ENCODE measurements at places on chromosomes 4 and X.

- no peak overlapping the region for H3K4me3 ChIP-seq
- H3K36me3 ChIP-seq = no peaks in the 10 kb centered on the region
- H3K4me1 ChIP-seq = no peaks in the 10 kb centered on the region
- no peaks in the 10 kb centered on the region for H3K27me3 ChIP-seq
- no peak overlapping the region for H3K27ac ChIP-seq
These were observed 623.4 kb downstream of the SPRY1 start for GRCh38 chr4:124019749-124020549.

DNA sequence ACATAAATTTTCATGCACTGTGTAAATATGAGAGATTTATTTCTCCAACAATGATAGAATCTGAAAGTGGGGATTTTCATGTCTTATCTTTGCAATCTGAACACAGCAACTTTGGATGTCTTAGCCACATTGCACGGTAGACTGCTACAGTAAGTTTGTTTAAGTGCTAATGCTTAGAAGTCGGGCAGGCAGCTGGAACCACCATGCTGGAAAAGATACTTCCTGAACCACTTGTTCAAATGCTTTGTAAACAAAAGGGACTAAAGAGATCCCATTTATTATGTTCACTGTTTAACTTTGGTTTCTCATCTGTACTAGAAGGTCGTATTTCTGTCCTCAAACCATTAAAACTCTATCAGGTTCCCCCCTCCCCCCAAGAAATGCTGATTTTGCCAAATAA lies 555.9 kb upstream of the DIPK2B start:
- H3K36me3 ChIP-seq = no peaks in the 10 kb centered on the region
- H3K4me1 ChIP-seq = peaks cover 61% of the 10 kb centered on the region
- DNase-seq = peak; percentile 54
- peak overlapping the region; percentile 77 for H3K27ac ChIP-seq
- no peaks in the 10 kb centered on the region for H3K27me3 ChIP-seq
- no peak overlapping the region for H3K4me3 ChIP-seq

GRCh38 chrX:12885508-12885907 lies 18.6 kb downstream of the TLR7 start:
- DNase-seq = no peak
- H3K4me1 ChIP-seq = peaks cover 5% of the 10 kb centered on the region
- H3K36me3 ChIP-seq = no peaks in the 10 kb centered on the region
- H3K4me3 ChIP-seq = no peak overlapping the region
- H3K27ac ChIP-seq = no peak overlapping the region
- H3K27me3 ChIP-seq = no peaks in the 10 kb centered on the region

DNA sequence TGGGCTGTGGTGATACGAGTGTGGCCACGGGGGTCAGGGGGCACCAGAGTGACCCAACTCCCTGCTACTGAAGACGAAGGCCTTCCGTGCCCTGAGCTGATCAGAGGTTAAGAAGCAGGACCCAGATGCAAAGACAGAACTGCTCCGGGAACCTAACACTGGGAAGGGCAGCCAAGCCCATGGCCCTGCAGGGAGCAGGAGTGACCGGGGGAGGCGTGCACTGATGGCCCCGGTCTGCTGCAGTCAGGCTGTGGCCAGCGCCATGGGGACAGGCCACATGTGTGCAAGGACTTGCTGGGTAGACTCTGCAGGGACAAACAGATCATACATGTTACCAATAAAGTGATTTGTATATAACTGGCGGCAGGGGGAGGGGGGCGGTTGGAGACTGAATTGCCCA lies 74.6 kb downstream of the ACOX3 start:
- no peak overlapping the region for H3K4me3 ChIP-seq
- no peaks in the 10 kb centered on the region for H3K4me1 ChIP-seq
- no peaks in the 10 kb centered on the region for H3K27me3 ChIP-seq
- no peak overlapping the region for H3K27ac ChIP-seq
- H3K36me3 ChIP-seq = peaks cover 5% of the 10 kb centered on the region
- DNase-seq = no peak

GRCh38 chr4:156227321-156227720 lies 273.7 kb upstream of the CTSO start:
- no peaks in the 10 kb centered on the region for H3K27me3 ChIP-seq
- H3K4me1 ChIP-seq = no peaks in the 10 kb centered on the region
- no peak for DNase-seq

GRCh38 chr4:109662771-109663170 lies 40.5 kb downstream of the CASP6 start:
- no peaks in the 10 kb centered on the region for H3K27me3 ChIP-seq
- H3K4me1 ChIP-seq = no peaks in the 10 kb centered on the region
- H3K36me3 ChIP-seq = peaks cover 16% of the 10 kb centered on the region
- no peak overlapping the region for H3K4me3 ChIP-seq
- H3K27ac ChIP-seq = no peak overlapping the region

- H3K4me1 ChIP-seq = no peaks in the 10 kb centered on the region
- no peaks in the 10 kb centered on the region for H3K27me3 ChIP-seq
- no peak for DNase-seq
- no peaks in the 10 kb centered on the region for H3K36me3 ChIP-seq
- no peak overlapping the region for H3K4me3 ChIP-seq
These were observed 91.2 kb downstream of the GPRIN3 start for GRCh38 chr4:89216422-89216821.

DNA sequence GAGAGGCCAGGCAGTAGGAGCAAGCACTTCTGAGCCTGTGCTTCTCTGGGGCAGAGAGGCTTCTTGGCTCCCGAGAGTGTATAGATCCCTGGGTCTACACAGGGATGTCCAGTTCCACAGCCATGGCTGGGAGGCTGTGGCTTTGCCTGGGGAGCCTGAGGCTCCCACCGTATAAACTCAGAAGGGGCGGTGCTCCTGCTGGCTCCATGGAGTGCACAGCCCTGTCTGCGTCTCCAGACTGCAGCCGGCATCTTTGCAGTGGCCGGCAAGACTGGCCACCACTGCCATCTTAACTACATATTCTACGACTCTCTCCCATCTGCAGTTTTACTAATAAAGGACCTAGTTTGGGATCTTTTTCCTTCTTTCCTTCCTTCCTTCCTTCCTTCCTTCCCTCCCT lies 1253.8 kb downstream of the C4orf33 start:
- H3K27ac ChIP-seq = no peak overlapping the region
- no peaks in the 10 kb centered on the region for H3K27me3 ChIP-seq
- no peaks in the 10 kb centered on the region for H3K36me3 ChIP-seq
- no peaks in the 10 kb centered on the region for H3K4me1 ChIP-seq
- H3K4me3 ChIP-seq = no peak overlapping the region

GRCh38 chr4:8502371-8502770 lies 61.8 kb downstream of the TRMT44 start:
- H3K27me3 ChIP-seq = peaks cover 6% of the 10 kb centered on the region
- no peaks in the 10 kb centered on the region for H3K36me3 ChIP-seq
- H3K4me1 ChIP-seq = no peaks in the 10 kb centered on the region
- H3K27ac ChIP-seq = no peak overlapping the region

DNA sequence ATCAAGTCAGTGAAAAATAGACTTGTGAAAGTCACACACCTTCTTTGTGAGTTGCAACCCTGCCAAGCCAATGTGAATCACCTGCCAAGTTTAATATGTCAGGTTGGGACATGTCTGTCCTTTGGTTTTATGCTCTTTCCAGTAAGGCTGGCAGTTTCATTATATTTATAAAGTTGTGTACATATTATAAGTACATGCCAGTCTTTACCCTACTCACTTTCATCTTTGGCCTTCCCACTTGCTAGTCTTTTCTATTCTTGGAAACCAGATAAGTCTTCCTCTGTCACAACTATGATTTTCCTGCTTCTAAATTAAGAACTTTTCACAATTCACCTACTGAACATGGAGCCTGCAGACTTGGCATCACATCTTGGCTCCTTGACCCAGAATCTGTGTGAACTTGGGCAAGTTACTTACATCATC lies 680.7 kb upstream of the BOD1L1 start:
- H3K27me3 ChIP-seq = no peaks in the 10 kb centered on the region
- no peaks in the 10 kb centered on the region for H3K36me3 ChIP-seq
- no peak for DNase-seq
- H3K27ac ChIP-seq = no peak overlapping the region
- H3K4me3 ChIP-seq = no peak overlapping the region

- DNase-seq = peak; percentile 89
- peak within 1 kb of the TSS; percentile 20 for H3K4me3 ChIP-seq
- peaks cover 27% of the 10 kb centered on the region for H3K4me1 ChIP-seq
These were observed at the start of gene MTHFD2L for GRCh38 chr4:74157561-74158465. Gene MTHFD2L, plus strand, starts transcription at chr4:74158118. Its CDS starts 21 bp downstream, at chr4:74158139.

GRCh38 chr4:69951602-69952001 lies 13.9 kb downstream of the CSN2 start:
- H3K27ac ChIP-seq = no peak overlapping the region
- DNase-seq = no peak
- peaks cover 15% of the 10 kb centered on the region for H3K27me3 ChIP-seq
- no peaks in the 10 kb centered on the region for H3K4me1 ChIP-seq

- H3K27ac ChIP-seq = no peak overlapping the region
- no peak for DNase-seq
- H3K4me1 ChIP-seq = no peaks in the 10 kb centered on the region
- H3K36me3 ChIP-seq = no peaks in the 10 kb centered on the region
- H3K27me3 ChIP-seq = no peaks in the 10 kb centered on the region
These were observed 58.2 kb downstream of the ARSJ start for GRCh38 chr4:113921089-113921794.

DNA sequence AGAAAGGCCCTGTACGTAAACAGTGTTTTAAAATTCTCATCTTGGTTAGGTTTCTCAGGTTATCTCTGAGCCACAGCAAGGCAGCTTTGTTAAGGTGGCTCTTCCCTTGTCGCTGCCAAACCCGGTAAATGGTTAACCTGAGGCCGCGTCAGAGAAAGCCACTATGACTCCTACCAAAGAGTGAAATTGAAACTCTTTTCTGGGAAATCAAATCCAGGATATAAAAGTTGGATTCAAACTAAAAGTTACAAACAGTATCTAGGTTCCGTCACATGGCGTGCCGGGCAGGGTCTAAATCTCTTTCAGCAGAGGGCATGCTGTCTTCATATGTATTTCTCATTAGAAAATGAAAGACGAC lies 433 bp downstream of the MMAA start:
- peaks cover 24% of the 10 kb centered on the region for H3K4me1 ChIP-seq
- peak overlapping the region; percentile 74 for H3K4me3 ChIP-seq
- no peaks in the 10 kb centered on the region for H3K27me3 ChIP-seq
- DNase-seq = no peak
- peak overlapping the region; percentile 74 for H3K27ac ChIP-seq

GRCh38 chr4:172379834-172380233 lies 566.6 kb downstream of the GALNTL6 start:
- no peaks in the 10 kb centered on the region for H3K4me1 ChIP-seq
- H3K27me3 ChIP-seq = no peaks in the 10 kb centered on the region
- no peak overlapping the region for H3K27ac ChIP-seq
- no peak for DNase-seq
- no peak overlapping the region for H3K4me3 ChIP-seq

DNA sequence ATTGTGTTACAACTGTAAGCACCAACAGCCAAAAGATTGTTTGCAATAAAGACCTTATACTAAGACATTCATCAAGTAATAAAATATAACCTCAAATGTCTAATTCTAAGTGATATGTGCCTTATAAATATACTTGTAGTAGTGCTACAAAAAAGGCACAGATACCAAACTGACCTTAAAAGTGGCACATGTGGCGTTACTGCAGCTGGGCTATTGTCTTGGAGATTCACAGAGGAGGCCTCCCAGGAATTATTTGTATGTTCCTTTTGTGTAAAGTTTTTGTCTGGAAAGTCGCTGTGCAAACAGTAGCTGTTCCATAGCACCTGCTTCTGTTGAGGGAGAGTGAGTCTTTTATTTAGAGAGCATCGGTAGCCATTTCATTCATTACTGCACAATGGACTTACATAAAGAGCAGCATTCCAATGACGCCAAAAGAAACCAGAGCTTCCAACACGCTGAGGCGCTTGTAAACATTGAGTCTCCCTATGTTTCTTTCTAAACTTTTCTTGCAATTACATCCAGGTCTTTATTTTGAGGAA lies 143.7 kb downstream of the RPA4 start:
- no peak for DNase-seq
- no peak overlapping the region for H3K4me3 ChIP-seq
- peaks cover 6% of the 10 kb centered on the region for H3K4me1 ChIP-seq

DNA sequence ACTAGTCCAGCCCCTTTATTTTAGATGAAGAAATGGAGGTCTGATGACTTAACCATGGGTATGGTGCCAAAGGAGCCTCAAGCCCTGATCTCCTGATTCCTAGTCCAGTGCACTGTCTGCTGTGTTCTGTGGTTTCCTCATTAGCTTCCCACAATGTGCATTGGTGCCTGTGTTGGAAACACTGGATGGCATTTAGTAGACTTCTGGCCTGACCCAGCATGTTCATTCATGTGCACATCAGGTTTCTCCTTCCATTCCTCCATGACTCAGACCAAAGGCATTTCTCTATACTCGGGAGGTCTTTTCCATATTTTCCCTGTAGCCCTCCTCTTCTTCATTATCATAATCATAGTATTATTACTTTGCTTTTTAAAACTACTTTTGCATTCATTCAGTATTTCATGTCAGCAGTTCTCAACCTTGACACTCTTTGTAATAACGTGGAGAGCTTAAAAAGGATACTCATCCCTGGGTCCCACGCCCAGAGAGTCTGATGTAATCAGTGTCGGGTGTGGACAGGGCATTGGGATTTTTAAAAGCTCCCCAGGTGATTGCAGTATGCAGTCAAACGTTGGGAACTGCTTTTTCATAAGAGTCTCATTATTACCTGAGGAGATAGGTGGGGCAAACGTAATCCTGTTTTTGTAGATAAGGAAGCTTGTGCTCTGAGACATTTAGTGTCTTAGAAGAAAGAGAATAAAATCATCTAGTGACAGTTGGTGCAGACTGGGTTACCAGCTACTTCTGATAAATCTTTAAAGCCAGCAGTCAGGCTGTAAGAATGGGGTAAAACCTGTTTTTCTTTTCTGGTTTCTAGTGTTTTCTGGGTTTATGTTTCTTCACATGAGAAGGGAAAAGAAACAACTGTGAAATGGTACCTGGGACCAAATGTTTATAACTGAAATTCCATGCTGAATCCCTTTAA lies 40.9 kb upstream of the XK start:
- no peaks in the 10 kb centered on the region for H3K27me3 ChIP-seq
- no peak overlapping the region for H3K27ac ChIP-seq
- DNase-seq = no peak
- H3K4me1 ChIP-seq = no peaks in the 10 kb centered on the region
- H3K4me3 ChIP-seq = no peak overlapping the region
